ENCODE measurements at places on chromosomes 4 and X.

DNA sequence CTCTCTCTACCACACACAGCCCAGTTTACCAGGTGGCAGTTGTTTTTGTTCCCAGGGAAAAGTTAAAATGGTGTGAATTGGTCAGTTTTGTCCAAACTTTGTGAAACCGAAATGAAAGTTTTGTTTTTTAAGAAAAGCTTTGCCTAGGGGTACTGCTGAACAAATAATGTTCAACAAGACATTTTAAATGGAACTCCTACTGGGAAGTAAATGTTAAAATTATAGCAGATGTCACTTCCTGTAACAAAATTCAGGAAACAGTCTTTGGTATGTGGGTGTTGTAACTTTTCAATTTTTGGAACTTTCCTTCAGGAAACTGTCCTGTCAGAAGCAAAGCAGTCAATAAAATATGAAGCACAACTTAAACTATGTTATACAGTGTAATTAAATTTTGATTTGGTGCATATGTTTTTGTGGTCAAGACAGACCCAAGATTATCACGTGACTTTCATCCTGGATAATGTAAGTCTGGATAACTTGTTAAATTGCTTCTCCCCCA, 79.5 kb downstream of the AFF1 start:
- DNase-seq = no peak

GRCh38 chrX:69119122-69119521, 46.1 kb downstream of the PJA1 start:
- no peak for DNase-seq

- DNase-seq = no peak
Measured at GRCh38 chr4:172809319-172809718, 359.3 kb upstream of the GALNT7 start.

DNA sequence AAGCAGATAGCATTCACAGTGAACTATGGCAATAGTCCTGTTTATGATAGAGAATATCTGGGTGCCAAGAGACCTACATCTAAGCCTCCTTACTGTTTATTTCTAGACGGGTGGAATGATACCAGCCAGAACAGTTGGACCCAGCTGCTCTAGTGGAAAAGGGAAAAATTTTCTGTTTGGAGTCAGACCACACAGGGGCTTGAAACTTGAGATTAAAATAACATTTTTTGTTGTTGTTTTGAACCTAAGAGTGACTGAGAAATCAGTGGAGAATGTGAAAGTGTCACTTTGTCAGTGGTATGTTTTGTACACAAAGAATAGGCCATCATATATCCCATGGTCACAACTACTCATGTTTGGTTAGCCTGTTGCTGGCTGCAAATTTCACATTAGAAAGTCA, 105.7 kb downstream of the AGTR2 start:
- DNase-seq = no peak

DNA sequence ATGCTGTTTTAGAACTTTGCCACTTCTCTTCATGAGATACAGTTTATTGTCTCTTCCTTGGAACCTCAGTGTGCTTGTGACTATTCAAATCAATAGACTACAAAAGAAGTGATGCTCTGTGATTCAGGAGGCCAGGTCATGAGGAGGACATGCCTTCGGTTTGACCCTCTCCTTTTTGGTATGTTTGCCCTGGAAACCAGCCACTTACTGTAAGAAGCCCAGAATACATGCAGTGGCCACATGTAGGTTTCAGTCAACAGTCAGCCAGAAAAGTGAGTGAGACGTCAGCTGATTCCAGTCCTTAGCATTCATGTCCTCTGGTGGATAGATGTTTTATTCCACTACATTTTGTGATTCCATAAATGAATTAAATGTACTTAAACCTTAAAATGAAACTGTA, 328.7 kb downstream of the PCDH18 start:
- no peak for DNase-seq

DNA sequence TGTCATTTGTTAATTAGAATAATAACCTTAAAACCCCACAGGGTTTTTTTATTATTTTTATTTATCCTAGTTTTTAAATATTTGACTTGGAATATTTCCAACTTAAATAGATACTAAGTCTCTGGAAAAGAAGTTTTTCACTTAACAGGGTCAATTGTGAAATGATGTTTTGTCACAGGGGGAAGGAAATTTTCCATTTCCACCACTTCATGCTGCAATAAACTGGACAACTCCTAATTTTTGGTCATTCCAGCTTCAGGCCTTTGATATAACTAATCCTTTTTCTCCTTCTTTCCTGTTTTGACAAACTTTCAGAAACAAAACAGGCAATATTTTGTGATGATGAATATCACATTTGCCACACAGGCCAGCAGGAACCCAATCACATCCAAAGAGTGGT, 45.3 kb downstream of the UGT2B10 start:
- no peak for DNase-seq

- DNase-seq = no peak
Measured at GRCh38 chr4:169040559-169041261, 30.7 kb upstream of the CBR4 start.

GRCh38 chr4:153465615-153466080, 512 bp upstream of the TMEM131L start:
- DNase-seq = no peak

DNA sequence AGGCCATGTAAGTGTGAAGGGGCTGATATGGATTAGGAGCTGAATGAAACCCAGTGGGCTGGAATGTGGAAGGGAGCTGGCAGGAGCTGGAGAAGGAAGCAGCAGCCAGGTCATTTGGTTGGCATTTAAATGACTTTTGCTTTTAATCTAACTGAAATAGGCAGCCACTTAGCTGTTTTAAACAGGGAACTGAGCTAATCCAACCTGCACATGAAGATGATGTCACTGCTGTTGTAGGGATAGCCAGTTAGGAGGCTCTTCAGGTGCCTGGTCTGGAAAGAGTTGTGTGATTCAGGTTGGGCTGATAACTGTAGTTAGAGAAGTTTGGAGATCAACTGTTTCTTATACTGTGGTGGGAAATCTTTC, 122.4 kb downstream of the PALLD start:
- no peak for DNase-seq

DNA sequence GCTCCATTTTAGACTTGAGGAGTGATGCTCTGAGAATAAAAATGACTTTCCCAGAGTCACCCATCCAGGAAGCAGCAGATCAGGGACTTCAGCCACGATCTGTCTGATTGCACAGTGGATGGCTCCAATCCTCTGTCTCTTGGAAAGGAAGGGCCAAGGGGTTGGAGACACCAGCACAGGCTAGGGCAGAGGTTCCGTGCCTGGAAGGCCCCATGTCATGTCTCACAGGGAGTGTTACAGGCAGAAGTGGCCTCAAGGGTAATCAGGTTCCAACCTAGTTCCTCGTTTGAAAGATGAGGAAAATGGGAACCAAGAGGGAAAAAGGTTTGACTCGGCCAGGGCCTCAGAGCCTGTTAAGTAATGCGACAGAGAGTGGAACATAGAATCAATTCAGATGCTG, 160.0 kb downstream of the EFNB1 start:
- no peak for DNase-seq

- DNase-seq = no peak
Measured at GRCh38 chrX:120625371-120625770, 4.5 kb downstream of the C1GALT1C1 start.

DNA sequence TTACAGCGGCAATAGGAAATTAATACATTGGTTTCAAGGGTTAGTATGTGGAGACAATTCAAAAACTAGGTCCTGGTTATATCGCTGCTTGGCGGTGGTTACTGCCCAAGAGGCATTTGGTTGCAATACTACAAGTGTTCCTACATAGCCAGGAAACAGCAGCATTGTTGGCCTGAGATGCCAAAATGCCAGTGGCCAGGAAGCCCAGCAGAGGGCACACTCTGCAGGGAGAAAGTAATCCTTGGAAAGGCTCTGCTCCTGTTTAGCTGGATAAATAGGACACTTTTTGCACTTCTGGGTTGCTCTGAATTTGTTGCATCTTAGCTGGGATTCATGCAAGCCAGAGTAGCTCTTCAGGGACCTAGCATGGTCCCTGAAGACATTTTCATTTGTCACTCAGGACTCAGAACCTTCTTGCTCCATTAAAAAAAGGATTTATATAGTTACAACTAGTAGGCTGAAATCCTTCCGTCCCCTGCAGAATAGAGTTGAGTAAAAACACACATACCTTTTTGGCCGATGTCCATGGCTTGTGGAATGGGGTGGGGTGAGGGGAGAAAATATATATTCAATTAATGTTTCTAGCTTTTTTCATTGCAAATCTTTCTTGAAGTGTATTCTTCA, 8.1 kb upstream of the GPR119 start:
- no peak for DNase-seq

DNA sequence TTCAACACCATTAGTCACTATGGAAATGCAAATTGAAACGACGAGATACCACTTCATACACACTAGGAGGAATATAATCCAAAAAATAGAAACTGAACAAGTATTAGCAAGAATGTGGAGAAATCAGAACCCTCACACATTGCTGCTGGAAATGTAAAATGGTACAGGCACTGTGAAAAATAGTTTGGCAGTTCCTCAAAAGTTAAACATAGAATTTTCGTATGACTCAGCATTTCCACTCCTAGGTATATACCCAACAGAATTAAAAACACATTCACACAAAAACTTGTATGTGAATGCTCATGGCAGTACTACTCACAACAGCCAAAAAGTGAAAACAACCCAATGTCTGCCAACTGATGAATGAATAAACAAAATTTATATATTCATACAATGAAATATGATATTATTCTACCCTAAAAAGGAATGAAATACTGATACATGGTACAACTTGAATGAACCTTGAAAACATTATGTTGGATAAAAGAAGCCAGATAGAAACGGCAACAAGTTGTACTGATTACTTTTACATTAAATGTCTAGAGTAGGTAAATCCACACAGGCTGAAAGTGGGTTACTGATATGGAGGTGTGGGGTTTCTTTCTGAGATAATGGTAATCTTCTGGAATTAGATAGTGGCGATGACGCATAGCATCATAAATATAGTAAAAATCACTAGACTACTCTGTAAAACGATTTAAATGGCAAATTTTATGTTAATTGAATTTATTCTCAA, 22.3 kb downstream of the TEC start:
- DNase-seq = no peak

GRCh38 chrX:45716750-45717149, 516.1 kb upstream of the DIPK2B start:
- no peak for DNase-seq

DNA sequence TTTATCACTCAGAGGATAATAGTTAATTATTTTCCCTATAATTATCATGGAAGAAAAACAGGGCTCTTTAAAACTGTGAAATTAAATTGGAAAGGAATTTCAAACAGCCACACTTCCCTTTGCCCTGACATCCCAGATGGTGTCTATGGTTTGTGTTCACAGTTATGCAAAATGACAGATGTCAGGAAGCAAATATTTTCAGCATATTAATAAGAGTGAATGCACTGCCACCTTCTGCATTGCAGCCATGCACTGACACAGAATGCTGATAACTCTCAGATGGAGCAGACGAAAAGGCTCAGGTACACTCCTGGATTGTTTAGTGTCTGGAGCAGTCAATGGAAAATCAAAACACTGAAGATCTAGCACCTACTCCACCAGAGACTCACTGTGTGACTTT, 57.6 kb downstream of the RWDD4 start:
- no peak for DNase-seq

- no peak for DNase-seq
Measured at GRCh38 chr4:52199574-52200338, 148.7 kb downstream of the SPATA18 start.

DNA sequence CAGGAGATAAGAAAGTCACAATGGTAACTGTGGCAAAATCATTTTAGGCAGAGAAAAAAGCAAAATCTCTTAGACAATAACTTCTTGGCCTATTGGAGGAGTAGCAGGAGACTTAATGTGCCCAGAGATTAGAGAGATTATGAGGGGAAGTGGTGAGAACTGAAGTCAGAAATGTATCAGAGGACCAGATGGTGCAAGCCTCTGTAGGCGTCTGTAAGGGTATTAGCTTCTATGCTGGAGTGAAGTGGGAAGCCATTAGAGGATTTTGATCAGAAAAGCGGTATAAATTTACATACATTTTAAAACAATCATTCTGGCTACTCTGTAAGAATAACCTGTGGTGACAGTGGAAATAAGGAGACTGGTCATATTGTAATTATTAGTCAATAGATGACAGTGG, 236.7 kb downstream of the FAT4 start:
- no peak for DNase-seq

DNA sequence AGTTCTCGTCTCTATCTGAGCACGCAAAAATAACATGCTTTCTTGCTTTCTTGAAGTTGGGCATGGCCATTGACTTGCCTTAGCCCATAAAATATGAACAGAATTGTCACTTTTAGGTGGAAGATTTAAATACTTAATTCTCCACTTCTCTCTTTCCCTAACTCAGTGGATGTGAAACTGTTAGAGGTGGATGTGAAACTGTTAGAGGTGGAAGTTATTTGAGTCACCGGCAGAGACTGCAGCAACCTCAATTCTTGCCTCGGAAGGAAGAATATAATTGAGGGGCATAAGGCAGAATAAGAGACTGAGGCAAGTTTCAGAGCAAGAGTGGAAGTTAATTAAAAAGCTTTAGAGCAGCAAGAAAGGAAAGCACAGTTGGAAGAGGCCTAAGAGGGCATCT, 2.8 kb upstream of the PARM1 start:
- DNase-seq = no peak

GRCh38 chrX:120419463-120419862, 49.6 kb downstream of the LAMP2 start:
- no peak for DNase-seq

GRCh38 chrX:70769659-70770227, 138.8 kb downstream of the TEX11 start:
- no peak for DNase-seq

GRCh38 chrX:134999469-134999868, 8.7 kb downstream of the SMIM10 start:
- DNase-seq = no peak

DNA sequence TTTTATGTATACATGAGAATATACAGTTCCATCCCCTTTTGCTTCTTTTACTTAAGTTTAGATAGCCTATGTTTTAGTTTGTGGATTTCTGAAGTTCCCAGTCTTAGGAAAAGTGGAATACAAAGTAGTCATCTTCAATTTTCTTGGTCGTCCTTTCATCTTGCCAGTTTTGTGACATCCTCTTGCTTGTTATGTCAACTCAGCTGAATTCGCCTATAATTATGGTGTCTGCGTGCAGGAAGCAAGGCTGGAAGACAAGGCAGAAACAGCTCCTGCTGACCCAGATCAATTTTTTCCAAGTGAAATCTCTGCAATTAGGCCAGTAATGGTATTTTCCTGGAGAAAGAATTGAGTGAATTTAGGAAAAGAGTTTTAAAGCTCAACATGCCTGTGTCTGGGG, 28.1 kb upstream of the NYX start:
- no peak for DNase-seq

GRCh38 chrX:103727115-103727514, 16.4 kb downstream of the TMEM31 start:
- DNase-seq = no peak

GRCh38 chr4:158162631-158163030, 10.2 kb downstream of the GASK1B start:
- no peak for DNase-seq

DNA sequence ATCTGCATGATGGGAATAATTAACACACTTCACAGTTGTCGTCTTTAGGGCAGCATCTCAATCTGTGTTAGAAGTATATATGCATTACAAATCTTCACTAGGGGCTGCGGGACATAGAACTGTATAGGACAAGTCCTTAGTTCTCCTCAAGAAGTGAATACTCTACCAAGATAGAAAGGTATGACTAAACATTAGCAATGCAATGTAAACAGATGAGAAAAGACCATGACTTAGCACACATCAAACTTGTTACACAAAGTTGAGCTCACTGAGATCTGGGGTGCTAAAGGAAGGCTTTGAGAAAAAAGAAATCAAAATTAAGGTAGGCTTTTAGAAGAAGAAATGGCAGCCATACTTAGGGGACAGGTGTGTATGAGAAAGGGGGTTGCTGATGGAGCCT, 182.1 kb upstream of the MAP3K15 start:
- no peak for DNase-seq
